ENCODE measurements at places on chromosomes 3 and 15.

DNA sequence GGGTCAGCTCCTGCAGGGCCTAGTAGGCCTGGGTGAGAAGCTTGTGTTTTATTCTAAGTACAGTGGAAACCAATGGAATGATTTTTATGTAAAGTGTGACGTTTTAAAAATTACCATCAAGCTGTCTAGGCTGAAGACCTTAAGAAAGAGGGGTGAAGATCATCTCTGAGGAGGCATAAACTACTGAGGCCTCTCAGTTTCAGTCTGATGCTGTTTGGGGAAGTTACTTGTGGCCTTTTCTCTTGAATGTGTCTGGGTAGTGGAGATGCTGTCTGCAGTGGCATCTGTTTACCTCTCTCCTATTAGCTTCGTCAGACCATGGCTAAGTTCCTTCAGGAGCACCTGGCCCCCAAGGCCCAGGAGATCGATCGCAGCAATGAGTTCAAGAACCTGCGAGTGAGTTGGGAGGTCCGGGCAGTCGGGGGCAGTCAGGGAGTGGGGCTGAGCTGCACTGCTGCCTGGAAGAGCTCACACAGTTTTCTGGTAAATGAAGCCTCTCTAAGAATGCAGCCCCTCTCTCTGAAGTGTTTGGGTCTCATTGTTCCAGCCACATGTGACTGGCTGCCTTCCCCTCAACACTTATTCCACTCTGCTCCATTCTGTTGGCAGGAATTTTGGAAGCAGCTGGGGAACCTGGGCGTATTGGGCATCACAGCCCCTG, 1.9 kb downstream of the IVD start:
- DNase-seq, result no peak

DNA sequence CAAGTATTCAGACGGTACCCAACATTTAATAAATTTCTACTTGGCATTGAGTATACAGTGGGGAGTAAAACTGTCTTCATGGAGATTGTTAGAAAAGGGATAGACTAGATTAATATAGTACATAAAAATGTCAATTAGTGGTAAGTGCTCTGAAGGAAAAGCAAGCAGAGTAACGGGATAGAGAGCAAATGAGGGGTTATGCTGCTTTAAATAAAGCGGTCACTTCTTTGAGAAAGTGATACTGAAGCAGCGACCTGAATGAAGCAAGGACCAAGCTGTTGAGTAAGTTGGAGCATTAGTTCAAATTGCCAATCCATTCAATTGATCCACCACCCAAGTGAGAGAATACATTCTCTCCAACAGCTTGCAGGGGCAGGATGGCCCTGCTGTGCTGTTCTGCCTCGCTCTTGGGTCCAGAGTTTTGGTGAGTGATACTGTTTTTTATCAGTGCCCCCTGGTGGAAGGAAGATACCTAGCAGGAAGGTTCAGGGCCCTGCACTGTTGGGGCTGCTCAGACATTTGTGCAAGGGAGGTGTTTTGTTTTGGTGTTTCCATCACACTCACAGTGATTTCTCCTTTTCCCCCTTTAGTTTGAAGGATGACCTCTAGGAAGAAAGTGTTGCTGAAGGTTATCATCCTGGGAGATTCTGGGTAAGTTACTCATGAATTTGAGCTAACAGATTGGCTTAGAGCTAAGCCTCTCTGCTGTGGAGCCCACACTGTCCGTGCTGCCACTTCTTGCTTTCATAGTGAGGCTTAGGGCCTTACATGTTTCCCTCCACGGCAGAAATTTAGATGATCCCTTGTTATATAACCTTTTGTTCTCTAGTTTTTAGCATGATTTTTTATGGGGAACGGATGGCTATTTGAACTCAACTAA, 69.0 kb downstream of the RAB7A start:
- DNase-seq, result peak; percentile 56

DNA sequence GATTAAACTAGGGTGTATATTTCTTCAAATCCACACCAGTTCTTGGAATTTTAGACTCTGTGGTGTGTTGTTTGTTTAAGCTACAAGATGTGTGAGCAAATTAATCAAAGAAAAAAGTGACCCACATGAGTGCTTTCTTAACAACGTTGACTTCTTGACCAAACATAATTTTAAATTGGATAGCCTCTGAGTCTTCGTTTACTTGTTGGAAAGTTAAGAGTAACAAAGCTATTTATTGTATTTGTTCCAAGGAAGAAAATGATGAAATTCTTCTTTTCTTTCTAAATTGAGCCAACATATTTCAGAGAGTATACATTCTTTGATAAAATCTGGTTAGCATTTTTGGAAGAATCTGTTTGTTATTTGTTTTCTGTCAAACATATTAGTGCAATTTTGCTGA, 99.9 kb upstream of the IGSF10 start:
- DNase-seq, result no peak

DNA sequence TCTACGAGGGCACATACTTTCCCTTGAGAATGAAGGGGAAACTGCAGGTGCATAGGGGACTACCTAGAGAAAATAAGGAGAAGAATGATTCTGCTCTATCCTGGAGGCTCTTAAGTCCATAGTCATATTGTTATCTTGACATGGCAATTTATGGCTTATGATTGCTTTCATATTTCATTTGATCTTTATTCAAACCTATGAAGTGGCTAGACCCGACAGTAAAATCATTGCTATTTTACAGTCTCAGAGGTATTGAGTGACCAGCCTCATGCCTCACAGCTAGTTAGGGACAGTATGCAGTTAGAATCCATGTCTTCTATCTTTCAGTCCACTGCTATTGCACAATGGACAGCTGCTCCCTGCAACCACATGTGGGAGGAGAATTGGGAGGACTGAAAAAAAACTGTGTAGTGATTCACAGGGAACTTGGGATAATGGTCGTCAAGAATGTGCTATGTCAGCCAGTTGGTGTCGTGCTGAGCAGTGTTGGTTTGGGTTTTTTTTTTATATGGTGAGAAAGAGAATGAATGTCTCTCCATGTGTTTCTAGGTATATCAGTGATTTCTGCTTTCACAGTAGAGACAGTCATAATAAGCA, 63.2 kb upstream of the SPPL2A start:
- peak; percentile 66 for DNase-seq

GRCh38 chr15:55026381-55026780, 170.4 kb downstream of the RSL24D1 start:
- no peak for DNase-seq

DNA sequence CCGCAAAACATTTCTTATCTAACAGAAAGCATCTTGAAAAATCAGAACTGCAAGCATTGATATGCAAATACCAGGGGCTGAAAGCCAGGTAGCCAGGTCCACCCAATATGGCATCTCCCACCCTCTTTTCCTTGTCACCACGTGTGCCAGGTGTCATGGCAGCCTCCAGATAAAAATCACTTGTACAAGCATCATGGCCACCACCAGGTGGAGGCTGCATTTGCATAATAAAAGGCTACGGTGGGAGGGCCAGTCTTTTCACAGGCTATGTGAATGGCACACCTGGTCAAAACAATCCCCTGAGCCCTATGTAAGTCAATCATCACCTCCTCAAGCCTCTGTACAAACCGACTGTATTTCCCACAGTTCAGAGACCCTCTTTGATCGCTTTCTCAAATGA, 1233.1 kb upstream of the ALCAM start:
- DNase-seq, result no peak

DNA sequence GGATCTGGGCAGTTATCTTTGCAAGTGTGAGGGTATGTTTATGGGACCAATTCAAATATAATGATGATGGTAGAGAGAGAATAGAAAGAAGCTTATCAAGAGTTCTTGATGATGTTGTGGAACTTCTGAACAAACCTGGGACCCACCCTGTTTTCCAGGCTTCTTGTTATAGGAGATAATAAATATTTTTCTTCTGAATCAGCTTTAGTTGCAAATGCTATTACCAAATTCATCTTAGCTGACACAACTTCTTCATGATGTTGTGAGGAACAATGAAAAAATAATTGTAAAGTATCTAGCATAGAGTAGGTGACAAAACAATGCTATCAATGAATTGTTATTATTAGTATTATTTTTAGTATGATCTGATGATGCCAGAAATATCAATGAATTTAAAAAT, 43.5 kb upstream of the PTX3 start:
- no peak for DNase-seq

Measured in RWPE1 (cell line).